NCI-H1092 treated with DMSO at 0.1 percent for 48 hours (cell line): ENCODE measurements at places on chromosomes 12 and 14.

DNA sequence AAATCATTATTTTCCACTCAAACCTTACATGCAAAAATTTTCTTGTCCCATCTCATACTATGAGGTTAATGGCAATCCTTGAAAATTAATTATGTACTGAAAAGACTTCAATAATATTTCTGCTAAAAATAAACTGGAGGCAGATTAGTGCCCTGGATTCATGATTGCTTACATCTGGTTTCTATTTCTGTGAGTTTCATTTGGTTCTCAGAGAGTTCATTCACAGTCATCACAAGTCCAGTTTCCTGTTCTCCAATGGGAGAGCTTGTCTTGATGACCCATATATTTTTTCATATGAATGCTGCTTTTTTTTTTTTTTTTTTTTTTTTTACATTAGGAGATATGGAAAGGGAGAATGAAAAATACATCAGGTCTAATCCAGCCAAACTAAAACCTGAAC is 6.6 kb upstream of the PTHLH start:
- DNase-seq, result no peak

GRCh38 chr12:8841778-8842177 is 19.4 kb downstream of the A2ML1 start:
- DNase-seq, result no peak

DNA sequence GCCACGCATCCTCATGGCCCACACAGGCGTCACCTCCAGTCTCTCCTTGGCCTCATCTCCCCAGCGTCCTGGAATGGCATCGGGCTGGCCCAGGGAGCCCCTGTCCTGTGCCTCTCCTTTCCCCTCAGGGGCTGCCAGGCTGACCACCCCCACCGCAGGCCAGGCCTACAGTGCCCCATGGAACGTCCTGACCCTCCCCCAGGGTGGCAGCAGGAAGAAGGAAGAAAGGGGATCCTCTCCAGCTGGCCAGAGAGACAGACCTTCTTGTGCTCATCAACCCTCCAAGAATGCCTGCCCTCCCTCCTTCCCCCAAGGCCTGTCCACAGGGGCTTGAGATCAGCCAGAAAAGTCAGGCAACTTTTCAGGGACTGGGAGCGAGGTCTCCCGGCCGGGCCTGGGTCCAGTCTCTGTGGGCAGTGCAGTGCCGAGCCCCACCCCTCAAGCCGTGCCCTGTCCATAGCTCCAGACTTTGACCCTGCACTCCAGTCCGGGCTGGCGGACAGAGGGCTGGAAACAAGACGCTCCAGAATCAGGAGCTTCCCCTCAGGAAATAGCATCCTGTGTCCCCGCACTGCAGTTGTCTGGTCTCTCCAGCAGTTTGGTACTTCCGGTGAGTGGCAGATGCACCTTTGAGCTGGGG is at the start of gene DAO:
TSS of gene DAO (plus strand) at position 478 of the 640 bp plus-strand sequence. CDS start 4,915 bp downstream, outside the sequence.
- DNase-seq, result no peak

- no peak for DNase-seq
Measured at GRCh38 chr12:87689196-87689595, 340.0 kb downstream of the C12orf50 start.

DNA sequence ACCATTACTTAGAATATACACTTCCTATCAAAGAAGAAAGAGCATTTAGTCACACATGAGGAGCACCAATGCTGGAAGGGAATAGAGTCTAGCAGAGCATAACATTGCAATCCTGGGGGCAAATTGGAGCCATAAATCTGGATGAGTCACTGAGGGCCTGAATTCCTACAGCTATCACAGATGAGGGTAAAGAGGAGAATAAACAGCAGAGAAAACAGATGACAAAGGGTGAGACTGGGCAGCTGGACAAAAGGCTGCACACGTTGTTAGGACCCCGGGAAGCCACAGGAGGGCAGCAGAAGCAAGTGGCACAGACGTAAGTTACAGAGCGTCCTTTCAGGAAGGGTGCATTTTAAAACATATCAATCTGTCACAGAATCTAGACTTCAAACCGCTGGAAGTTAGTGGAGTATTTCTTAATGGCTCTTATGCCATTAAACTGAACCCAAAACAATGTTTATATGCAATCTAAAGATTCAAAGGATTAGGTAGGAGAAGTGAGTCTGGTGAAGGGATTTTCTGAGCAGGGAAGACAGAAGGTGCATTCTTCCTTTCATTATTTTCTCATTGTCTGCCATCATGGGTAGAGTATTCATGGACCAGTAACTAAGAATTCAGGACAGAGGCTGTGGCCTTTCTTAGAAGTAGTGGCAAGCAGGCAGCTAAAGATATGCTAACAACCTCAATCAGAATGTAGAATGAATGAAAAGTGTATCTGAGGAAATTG is 159.8 kb upstream of the DAAM1 start:
- DNase-seq, result peak; percentile 80

- DNase-seq, result no peak
Measured at GRCh38 chr14:103501921-103502669, 20.5 kb downstream of the CKB start.

DNA sequence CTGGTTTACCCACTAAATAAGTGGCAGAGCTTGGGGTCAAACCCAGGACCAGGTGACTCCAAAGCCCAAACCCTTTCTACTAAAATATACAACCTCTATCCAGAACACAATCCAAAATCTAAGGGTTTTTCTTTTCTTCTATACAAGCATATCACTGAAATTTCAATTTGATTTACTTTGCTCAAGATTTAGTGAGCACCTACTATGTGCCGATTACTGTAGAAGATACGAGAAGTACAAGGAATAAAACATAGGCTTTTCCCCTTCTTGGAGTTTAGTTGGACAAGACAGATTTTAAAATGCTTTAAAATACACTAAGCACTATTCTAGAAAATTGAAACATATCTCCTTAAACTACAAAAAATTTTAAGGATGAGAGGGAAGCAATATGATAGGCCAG is 2.8 kb downstream of the L3HYPDH start:
- DNase-seq, result no peak

- no peak for DNase-seq
Measured at GRCh38 chr14:95915330-95915729, 38.7 kb downstream of the TUNAR start.

DNA sequence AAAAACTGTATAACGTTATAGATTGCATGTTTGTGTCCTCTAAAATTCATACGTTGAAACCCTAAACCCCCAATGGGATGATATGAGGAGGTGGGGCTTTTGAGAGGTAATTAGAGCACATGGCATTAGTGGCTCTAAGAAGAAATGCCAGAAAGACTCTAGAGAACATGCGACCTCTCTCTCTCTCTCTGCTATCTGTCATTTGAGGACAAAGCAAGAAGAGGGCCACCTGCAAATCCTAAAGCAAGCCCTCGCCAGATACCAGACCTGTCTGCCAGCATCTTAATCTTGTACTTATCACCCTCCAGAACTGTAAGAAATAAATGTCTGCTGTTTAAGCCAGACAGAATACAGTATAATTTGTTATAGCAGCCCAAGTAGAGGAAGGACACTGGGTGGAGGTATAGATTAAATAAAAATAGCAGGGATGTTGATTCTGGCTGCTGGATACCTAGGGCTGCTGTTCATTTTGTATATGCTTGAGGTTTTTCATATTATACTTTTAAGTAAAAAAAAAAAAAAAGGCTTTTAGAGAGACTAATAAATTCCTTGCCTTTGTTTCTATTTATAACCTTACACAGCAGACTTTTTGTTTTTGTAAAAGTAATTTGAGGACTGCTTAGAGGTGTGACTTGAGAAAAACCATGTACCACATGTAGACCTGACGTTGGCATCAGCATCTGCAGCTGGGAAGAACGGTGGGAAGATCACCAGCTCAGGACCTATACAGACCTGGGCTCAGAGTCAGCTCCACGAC is 26.9 kb downstream of the MOK start:
- DNase-seq, result no peak

GRCh38 chr14:76546426-76547221 is 170.7 kb downstream of the ESRRB start:
- peak; percentile 48 for DNase-seq

DNA sequence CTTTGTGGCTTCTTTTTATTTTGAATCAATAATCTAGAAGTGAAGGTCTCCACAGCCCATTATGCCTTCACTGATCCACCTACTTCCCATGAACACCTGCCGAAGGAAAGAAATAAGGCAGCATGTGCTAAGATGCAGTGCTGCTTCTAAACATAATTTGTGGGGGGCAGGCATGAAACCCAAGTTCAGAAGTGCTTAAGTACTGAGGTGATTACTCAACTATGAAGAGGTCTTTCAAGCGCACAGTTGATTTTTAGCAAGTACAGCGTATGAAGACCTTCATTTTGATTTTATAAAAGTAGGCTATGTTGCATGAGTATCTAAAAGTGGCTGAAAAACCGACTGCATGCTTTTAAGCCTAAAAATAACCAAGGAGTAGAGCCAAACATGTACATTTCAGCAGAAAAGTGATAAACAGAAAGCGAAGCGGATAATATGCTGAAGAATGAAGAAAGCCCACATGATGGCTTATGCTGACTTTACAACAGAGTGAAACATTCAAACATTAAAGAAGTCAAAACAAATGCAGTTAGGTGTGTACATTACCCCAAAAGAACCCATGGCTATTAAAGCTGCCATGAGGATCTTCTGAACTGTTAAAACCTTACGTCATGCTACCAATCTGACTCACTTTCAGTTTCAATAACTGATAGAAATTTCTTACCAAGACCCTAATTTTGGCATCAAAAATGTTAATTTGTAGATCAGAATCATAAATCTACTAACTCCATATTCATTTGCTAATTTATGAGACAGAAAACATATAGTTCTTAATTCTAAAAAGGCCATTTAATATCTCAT is 29.3 kb downstream of the KICS2 start:
- no peak for DNase-seq

GRCh38 chr14:75425446-75425845 is 2.4 kb upstream of the JDP2 start:
- DNase-seq, result no peak
